ENCODE measurements at places on chromosomes 13 and 19.

DNA sequence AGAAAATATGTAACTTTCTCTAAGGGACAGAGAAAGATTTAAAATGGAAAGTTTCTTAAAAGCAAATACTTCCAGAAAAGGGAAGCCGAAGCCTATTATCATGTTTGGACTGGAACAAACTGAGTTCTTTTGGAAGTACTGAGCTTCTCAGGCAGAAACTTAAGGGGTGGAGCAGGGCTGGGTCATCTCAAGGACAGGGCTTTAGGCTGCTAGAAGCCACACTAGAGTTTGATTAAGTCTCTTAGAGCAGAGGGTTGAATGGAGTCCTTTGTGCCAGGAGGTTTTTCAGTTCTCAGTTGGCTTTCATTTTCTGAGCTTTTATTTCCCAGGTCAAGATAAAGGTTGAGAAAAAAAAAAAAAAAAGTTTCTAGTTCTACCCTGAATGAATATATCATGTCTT, 432.7 kb downstream of the SLITRK5 start:
- DNase-seq, result no peak

DNA sequence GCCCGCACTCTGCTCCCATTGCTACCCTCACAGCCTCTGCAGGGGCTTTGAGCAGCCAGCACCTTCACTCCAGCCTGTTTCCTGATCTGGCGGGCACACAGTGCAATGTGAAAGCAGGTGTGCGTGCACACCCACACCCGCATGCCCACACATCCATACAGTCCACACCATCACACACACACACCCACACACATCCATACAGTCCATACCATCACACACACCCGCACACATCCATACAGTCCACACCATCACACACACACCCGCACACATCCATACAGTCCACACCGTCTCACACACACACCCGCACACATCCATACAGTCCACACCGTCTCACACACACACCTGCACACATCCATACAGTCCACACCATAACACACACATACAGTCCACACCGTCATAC, 28.0 kb downstream of the PIAS4 start:
- no peak for DNase-seq

DNA sequence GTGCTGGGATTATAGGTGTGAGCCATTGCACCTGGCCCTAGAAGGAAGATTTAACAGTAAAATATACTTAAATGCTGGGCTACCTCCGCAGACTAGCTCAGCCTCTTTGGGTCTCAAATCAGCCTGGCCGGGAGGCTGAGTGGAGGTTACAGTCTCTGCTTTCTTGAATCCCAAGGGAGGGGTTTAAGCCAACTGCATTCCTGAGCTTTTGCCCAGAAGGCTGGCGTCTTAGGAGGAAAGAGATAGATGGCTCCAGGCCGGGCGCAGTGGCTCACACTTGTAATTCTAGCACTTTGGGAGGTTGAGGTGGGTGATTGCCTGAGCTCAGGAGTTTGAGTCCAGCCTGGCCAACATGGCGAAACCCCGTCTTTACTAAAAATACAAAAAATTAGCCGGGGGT, 623 bp upstream of the C5AR1 start:
- DNase-seq, result no peak

DNA sequence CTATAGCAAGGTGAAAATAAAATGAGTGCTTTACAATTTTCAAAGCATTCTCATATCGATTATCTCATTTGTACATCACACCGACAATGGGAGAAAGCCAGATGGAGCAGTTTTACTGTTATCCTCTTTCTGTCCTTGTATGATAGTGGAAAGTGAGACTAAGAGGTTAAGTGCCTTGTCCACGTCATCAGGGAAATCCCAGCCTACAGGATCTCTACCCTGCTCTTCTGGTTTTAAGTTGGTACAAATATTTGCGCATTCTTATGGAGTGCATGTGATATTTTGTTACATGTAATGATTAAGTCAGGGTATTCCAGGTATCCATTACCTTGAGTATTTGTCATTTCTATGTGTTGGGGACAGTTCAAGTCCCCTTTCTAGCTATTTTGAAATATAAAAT, 12.4 kb upstream of the ENOX1 start:
- DNase-seq, result no peak

DNA sequence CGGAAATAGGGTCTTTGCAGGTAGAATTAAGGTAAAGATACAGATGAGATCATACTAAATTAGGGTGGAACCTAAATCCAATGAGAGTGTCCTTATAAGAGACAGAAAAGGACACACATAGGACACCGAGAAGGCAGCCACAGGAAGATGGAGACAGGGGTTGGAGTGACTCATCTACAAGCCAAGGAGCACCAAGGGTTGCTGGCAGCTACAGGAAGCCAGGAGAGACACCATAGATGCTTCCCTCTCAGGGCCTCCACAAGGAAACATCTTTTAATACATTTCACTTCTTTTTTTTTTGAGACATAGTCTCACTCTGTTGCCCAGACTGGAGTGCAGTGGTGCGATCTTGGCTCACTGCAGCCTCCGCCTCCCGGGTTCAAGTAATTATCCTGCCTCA, 10.1 kb downstream of the TMEM143 start:
- no peak for DNase-seq

DNA sequence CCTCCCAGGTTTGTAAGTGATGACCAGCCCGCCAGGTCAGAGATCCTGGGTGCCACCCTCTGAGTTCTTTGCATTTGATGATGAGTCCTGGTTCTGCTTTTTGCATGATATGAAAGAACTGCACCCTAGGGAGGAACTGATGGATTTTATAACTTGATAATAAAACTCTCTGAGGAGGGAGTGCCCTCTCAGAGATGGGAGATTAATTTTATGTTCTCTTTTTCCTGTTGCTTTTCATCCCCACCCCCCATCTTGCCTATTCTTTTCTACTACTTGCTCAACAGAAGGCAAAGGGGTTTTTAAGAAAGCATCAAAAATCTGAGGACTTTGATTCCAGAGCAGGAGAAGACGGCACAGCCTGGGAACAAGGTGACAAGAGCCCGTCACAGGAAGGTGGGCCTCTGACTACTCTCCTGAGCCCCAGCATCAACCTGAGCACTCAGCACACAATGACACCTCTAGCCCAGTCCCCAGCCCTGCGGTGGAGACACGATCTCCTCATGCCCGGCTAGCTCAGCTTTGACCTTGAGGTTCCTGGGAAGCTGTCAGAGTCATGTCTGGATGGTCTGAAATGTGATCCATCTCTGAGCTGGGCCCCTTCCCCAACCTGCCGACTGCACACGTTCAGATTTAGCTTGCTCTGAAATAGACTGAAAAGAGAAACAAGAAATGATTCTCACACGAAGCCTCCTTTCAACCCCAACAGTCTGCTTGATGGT, 69.1 kb downstream of the SIAH3 start:
- DNase-seq, result no peak

DNA sequence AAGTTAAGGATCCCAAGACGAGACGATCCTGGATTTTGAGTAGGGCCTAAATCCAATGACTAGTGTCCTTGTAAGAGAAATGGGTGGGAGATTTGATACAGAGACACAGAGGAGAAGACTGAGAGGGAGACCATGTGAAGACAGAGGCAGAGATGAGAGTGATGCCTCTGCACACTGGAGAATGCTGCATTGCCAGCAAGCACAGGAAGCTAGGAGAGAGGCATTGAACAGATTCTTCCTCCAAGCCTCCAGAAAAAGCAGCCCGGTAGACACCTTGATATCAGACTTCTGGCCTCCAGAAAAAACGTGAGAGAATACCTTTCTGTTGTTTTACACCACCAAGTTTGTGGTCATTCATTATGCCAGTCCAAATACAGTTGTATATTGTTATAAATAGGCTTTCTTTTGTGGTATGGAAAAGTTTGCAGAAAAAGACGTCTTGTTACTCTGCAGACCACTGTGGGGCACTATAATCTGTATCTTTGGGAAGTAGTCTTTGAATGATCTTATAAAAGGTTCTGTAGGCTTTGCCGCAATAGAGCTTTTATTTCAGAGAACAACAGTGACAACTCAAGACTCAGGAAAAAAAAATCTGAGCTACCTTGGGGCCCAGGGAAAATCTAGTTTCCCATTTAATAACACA, 17.9 kb upstream of the RFC3 start:
- no peak for DNase-seq

- no peak for DNase-seq
Measured at GRCh38 chr19:18675779-18676178, 7.7 kb upstream of the CRTC1 start.

DNA sequence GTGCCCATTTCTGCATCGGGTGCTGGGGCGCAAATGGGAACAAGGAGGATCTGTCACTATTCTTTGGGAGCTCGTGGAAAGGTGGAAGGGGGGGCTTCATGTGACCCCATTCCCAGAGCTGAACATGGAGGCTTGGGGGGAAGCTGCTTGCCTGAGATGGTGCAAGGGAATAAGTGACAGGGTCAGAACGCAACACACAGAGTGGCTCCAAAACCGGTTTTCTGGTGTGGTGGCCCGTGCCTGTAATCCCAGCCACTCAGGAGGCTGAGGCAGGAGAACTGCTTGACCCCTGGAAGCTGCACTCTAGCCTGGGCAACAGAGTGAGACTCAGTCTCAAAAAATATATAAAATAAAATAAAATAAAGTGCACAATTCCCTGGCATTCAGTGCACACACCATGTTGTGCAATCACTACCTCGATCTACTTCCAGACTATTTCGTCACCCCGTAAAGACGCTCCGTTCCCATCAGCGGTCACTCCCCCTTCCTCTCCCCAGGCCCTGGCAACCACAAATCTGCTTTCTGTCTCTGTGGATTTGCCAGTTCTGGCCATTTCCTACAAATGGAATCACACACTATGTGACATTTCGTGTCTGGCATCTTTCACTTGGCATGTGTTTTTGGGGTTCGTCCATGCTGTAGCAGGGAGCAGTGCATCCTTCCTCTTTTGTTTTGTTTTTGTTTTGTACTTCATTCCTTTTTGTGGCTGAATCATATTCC, 18.2 kb upstream of the COMP start:
- DNase-seq, result peak; percentile 38

GRCh38 chr19:51777570-51778462, 16.8 kb downstream of the FPR2 start:
- DNase-seq, result peak; percentile 76

- no peak for DNase-seq
Measured at GRCh38 chr13:99981735-99982035, at the start of gene ZIC2. TSS of gene ZIC2 (plus strand) at chr13:99981784. CDS start at chr13:99982065, 281 bp downstream.

DNA sequence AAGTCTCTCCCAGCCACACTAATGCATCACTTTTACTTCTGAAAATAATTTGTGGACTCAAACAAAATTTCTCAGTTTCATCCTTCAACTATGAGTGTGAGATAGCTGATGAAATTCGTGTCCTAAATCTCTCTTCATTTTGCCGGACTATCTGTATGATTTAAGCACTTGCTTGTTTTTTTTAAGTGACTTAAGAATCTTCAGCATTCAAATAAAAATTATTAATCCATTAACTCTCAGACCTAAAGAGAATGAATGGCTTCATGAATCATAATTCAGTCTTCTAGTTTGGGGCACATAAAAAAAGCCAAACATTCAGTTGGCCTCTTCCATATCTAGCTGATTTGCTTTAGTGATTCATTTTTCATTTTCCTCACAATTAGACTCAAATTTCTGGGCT, 579.5 kb downstream of the DCT start:
- DNase-seq, result no peak

DNA sequence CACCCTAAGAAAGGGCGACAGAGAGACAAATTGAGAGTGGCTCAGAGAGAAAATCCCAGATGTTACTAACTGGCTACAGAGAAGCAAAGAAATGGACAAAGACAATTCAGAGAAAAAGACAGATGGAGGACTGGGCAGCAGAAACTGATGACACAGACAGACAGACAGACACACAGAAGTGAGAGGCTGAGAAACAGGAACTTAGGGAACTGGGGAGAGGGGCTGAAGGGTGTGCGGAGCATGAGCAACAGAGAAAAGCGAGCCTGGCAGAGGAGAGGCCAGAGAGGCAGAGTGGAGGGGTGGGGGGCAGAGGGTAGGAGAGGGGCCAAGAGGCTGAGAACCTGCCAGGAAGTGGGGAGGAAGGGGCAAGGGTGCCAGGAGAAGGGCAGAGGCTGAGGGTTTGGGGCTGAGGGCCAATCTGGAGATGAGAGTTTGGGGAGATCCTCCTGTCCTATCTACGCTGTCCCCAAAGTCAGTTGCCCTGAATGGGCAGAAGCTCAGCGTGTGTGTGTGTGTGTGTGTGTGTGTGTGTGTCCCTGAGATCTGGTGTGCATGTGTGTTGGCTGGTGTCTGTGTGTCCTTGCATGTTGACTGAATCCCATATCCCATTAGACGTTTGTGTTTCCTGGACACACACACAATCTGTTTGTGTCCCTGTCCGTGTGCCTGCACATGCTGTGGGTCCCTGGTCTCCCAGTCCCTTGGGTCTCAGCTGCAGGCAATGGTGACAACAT, 5.6 kb upstream of the ERFL start:
- no peak for DNase-seq

DNA sequence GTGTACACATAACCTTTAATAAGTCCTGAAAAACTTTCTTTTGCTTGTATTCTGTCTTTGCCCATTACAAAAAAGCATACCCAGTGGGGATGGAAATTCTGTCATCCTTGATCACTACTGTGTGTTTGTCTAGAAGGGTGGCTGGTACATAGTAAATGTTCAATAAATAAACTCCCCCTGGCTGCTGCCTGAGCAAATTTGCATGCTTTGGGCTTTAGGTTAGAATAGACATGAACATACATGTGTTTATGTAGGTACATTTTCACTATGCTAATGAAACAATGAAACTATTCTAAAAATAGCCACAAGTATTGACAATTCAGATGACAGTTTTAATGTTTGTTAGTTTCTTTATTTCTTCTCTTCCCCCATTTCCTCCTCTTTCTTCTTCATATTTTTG, 36.1 kb downstream of the TNFSF13B start:
- DNase-seq, result no peak

DNA sequence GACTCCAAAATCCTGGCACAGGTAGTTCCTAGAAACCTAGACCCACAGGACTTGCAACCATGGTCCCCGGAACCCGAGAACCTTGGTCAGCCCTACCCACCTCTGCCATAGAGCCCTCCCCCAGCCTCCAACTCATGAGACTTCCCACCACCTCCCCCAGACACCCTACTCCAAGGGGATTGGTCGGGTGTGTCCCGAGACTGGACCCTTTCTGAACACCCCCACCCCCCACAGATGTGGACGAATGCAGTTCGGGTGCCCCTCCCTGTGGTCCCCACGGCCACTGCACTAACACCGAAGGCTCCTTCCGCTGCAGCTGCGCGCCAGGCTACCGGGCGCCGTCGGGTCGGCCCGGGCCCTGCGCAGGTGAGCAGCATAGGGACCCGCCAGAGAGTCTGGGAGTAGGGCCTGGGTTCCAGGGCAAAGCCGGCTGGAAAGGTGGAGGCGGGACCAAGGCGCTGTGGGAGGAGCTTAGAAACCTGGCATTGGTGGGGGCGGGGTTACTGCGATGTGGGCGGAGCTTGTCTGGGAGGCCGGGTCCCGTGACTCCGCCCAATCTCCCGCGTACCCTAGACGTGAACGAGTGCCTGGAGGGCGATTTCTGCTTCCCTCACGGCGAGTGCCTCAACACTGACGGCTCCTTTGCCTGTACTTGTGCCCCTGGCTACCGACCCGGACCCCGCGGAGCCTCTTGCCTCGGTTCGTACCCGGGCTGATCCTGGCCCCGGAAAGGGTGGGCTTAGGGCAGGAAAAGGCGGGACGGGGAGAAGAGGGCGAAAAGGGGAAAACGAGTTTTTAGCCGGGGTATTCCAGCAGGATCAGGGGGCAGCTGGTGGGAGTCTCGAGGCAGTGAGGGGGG, 11.9 kb downstream of the LTBP4 start:
- no peak for DNase-seq
